ENCODE measurements at places on chromosomes 5 and 9.

GRCh38 chr5:110106750-110107149 is 417.0 kb downstream of the MAN2A1 start:
- no peak for DNase-seq

DNA sequence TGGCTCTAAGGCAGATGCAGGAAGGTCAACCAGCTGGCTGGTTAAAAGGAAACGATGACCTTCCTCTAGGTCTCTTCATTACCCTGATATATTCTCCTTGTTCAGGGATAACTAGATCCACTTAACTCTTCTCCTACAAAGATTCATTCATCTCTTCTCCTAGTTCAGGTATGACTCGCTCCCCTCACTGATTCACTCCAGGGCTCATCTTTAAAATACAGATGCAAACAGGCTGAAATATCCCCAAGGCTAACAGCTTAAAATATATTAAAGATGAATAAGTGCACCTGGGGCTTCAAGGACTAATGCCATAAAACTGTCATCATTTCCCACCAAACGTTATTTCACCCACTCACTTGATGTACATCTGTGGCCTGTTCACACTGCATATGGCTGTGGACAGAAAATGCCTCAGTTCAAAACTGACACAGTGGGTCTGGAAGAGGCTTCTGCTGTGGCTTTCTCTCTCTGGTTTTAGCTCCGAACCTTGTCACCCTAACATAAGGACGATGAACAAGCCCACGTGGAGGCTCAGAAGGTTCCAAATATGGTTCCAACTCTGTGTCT is 366.9 kb downstream of the DEPDC1B start:
- DNase-seq, result no peak

GRCh38 chr5:176868731-176869130 is 30.4 kb downstream of the HK3 start:
- DNase-seq, result no peak

DNA sequence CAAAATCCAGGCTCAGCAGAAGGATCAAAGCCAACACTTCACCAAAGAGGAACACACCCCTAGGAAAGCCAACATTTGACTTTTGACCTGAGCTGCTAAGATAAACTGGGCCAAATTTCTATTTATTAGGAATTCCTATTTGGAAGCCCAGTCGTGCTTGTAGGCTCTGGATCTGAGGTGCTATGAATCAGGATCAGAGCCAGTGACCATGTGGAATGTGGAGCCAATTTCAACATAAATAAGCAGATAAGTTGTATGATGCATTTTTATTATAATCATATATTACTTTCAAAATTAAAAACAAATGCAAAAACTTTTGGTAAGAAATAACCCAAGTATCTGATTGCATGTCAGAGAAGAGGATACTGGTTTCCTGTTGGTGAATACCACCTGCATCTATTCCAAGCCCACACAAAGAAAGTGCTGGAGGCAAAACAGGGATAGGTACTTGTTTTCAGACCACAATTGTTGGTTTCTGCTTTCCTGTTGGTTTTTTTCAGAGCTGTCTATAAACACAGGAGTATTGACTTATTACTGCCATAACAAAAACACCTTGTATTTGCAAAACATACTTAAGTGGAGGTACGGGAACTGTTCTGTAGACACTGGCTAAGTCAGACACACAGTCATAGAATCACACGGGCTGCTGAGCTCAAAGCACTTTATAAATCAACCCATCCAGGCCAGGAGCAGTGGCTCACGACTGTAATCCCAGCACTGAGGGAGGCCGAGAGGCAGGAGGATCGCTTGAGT is 52.8 kb downstream of the ARL15 start:
- DNase-seq, result no peak

DNA sequence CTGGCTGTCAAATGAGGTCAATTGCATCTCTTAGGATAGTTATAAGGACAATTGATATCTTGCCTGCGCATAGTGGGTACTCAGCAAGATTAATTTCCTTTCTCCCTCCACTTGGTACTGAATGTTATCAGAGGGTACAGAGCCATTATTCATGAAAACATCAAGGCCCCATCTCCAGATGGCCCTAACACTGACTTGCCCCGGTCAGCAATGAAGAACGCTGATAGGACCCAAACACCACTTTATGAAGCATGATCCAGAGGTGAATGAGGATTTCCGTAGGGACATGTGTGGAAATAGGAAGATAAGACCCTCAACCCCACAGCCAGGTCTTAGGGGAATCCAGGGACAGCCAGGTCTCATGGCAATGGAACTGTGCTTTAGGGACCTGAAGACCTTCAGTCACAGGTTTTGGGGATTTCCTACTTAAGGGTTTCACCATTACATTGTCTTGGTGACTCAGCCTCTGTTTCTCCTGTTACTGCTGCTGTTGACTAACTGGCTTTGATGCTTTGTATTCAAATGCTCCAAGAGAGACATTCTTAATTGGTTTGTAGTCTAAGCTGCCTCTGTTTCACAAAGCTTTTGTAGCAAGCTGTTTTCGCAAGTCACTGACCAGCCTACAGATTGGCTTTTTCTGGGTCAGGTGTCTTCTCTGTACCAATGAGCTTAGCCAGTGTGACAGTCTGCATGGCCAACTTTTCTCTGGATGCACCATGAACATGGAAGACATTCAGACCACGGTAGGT is 35.3 kb upstream of the IQGAP2 start:
- no peak for DNase-seq

DNA sequence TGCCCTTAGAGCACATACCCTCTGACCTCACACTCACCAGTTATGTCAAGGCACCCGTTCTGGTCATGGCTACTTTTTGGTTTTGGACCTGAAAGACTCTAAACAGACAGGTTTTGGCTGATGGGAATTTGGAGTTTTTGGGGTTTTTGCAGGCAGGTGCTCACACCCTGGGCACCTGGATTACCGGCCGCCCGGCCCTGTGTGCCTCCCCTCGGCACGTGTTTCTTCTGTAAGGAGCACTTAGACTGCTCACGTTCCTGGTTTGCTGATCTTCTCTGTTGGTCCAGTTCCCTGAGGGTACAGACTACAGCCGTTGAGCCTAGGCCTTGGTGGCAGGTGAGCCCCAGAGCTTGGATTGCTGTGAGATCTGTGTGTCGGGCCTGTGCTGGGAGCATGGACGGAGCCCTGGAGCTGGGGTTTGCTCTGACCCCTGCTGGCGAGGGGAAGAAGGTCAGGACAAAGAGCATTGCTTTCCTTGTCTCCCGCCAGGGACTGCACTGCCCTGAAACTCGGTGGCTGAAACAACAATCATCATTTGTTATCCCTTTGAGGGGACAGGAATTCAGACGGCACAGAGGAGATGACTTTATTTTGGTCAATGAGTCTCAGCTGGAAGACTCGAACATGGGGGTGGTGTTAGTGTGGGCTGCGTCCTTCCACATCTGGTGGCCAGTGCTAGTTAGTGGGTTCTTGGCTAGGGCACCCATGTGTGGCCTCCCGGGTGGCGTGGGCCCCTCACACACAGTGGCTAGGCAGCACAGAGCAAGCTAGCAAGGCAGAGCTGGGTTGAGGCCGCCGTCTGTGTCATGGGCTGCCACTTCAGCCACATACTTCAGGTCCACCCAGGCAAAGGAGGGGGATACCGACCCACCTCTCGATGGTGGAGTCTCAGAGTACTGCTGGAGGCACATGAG is 76.4 kb downstream of the EHMT1 start:
- no peak for DNase-seq

GRCh38 chr5:178371362-178372111 is 138.9 kb upstream of the PHYKPL start:
- DNase-seq, result no peak

GRCh38 chr5:173323106-173323798 is 5.0 kb downstream of the STC2 start:
- no peak for DNase-seq

DNA sequence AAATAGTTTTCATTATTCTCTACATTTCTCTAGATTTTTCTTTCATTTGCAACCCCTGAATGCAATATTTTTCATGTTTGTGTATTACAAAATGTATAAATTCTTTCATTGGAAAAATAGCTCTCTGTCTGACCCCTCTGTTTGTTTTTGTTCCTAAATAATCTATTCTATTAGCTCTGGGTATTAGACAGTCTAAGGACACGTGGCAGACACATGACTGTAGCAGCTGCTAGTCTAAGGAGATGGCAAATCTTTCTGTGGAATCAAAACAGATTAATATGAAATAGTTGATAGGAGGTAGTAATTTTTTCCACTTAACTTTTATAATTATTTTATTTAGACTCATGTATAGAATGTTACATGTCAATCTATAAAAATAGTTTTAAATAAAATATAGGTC is 21.4 kb upstream of the SPATA9 start:
- no peak for DNase-seq

GRCh38 chr5:173472164-173472563 is 143.9 kb upstream of the STC2 start:
- DNase-seq, result no peak

GRCh38 chr9:91935066-91935749 is 14.8 kb downstream of the ROR2 start:
- DNase-seq, result no peak

GRCh38 chr5:151344088-151344487 is 3.3 kb downstream of the SLC36A2 start:
- DNase-seq, result no peak

GRCh38 chr5:139660923-139661814 is 13.0 kb downstream of the CXXC5 start:
- DNase-seq, result no peak

- peak; percentile 3 for DNase-seq
Observed at GRCh38 chr5:147857302-147858129, 21.0 kb upstream of the SCGB3A2 start.

GRCh38 chr5:58773744-58774441 is 191.0 kb downstream of the RAB3C start:
- DNase-seq, result no peak

- DNase-seq, result no peak
Observed at GRCh38 chr5:83628360-83628759, 92.3 kb downstream of the HAPLN1 start.

DNA sequence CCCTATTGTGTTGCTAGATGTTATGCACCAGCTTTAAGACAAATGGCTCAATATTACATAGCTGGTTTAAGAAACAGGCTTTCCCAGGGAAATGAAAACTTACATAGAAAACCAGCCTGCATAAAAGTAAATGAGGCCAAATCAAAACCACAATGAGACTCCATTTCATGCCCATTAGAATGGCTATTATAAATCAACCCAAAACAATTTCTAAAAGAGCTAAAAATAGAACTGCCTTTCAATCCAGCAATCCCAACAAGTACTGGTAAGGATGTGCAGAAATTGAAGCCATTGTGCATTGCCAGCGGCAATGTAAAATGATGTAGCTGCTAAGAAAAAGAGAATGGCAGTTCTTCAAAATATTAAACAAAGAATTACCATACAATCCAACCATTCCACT is 1170.0 kb upstream of the CDH9 start:
- no peak for DNase-seq

DNA sequence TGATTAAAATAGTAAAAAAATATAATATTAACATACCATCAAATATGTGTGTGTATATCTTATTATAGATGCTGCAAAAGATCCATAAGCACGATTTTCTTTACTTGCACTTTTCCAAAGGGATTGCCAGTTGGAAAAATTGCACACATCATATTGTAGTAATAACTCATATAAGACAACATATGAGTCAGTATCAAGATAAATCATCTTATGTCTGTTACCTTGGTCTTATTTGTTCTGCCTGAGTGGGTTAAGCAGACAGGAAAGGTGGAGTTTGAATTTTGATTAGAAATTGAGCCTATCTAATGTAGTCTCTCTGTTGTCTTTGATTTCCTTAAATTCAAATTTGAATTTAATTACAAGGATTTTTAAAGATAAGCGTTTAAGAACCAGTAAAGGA is 24.6 kb downstream of the LYSMD3 start:
- DNase-seq, result no peak

DNA sequence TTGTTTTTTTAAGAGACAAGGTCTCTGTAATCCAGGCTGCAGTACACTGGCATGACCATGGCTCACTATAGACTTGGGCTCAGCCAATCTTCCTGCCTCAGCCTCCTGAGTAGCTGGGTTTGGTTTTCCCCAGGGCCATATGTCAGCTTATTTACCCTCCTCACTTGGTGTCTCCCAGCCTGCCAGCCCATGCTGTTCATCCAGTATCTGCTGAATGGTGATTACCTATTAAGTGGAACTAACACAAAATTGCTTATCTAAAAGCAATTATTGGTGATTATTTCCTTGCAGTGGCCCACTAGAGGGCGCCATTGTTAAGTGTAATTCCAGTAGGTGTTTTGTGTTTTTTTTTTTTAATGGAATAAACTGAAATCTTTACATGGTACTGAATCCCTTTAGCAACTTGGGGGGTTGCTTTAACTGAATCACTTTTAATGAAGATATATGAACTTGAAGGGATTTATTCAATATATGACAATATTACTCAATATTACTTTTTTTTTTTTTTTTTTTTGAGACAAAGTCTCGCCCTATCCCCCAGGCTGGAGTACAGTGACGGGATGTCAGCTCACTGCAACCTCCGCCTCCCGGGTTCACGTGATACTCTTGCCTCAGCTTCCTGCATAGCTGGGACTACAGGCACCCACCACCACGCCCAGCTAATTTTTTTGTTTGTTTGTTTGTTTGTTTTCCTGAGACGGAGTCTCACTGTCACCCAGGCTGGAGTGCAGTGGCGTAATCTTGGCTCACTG is 13.8 kb downstream of the EXOSC2 start:
- peak; percentile 63 for DNase-seq

GRCh38 chr9:127500399-127500798 is 49.1 kb downstream of the LRSAM1 start:
- DNase-seq, result no peak

- no peak for DNase-seq
Observed at GRCh38 chr5:136963504-136963903, 535.6 kb downstream of the SPOCK1 start.

GRCh38 chr5:108801776-108802175 is 54.1 kb downstream of the FER start:
- no peak for DNase-seq

DNA sequence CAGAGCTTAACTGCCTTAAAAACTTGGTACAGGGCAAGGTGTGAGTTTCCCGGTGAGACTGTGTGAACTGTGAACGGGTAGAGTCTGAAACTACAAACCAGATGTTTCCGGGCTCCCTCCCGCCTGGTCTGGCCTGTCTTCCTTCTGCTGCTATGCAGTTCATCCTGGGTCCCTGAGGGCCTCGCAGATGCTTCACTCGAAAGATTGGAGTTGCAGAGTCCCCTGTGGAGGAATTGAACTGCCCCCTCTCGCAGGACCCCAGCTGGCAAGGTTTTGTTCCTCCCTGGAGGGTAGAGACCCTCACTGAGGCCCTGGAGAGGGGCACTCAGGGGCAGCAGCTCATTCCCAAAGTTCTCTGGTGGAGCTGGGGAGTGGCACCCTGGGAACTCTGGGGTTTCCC is 533 bp downstream of the DCANP1 start:
- no peak for DNase-seq

DNA sequence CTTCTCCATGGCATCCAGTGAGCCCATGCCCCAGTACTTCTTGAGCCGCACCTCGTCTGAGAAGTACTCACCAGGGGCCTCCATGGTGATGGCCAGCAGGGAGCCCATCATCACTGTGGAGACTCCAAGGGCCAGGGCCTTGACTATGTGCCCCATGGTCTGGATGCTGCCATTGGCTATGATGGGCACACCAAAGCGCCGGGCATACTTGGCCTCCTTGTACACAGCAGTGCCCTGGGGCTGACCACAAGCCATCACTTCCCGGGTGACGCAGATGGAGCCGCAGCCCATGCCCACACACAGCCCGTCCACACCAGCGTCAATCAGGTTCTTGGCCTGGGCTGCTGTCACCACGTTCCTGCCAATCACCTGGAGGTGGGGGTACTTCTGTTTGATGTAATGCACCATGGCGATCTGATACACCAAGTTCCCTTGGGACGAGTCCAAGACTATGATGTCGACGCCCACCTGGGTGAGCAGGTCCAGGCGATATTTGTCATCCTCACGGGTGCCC is 7.0 kb upstream of the DCAF12 start:
- no peak for DNase-seq
